ENCODE measurements at places on chromosomes 1 and 21. TPM values are rescaled to one million over a fixed set of nuclear protein-coding genes. Genes with fewer than 3 reads are reported as not detected.

- no peak for DNase-seq
These were observed 353.4 kb upstream of the AJAP1 start for GRCh38 chr1:4301007-4301406.

KCND3 gene
- total RNA-seq, result under 0.01 TPM

DNA sequence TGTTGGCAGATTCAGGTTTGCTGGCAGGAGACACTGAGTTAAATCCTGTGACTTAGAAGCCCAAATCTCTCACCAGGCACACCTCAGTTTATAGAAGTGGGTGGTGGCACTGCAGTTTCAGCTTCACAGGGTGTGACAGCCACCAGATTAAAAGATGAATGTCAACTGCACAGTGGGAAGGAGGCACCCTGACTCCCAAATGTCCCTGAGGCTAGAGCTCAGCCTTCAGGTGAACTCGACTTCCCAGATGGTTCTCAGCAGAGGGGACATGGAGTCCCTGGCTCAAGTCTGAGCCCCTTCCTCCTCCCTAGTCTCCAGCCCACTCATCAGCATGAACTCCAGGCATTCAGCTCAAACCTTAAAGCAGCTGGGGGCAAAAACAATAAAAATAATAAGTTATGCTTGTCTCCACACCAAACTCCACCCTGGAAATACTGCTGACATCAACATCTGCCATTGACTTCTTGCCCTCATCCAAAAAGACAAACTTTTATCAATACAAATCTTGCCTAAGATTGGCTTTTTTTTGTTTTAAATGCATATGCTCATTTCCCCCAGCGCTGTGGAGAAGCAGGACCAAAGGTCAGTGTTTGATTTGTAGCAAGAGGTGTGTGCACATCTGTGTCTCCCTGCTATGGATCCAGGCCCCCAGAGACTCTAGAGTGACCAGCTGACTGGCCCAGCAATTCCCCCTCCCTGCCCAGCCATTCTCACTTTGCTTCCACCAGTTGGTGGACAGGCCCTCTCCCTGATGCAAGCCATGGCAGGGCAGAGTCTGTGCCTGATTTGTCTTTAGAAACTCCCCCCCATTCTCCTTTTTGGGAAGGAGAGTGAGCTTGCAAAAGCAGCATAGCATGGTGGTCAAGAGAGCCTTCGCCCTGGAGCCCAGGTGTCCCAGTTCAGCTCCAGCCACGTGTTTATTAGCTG lies 18.5 kb upstream of the S100A7 start:
- DNase-seq, result no peak

DNA sequence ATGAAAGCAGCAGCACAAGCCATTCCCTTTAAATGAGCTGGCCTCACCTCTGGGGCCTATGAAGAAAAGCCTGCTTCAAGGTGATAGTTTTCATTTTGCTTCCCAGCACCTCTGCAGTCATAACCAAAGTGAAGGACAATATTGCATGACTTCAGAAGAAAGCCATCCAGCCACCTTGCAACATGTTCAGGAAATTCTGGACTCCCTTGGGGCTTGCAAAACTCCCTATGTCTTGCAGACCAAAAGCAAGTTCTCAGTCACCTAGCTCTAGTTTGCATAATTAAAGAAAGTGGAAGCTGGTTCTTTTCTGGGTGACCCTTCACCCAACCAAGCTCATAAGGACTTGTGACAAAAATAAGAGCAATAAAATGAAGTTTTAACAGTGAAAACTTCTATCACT lies 87.6 kb downstream of the GFI1 start:
- no peak for DNase-seq

PLEKHG5 gene
- total RNA-seq, result 24.3 TPM

- DNase-seq, result no peak
These were observed at the start of gene LRRN2 for GRCh38 chr1:204685236-204686006. Gene LRRN2 (minus strand): TSS chr1:204685738. CDS start chr1:204619992, 65,746 bp downstream.

SPRR2E gene
- total RNA-seq, result not detected

CD1E gene
- total RNA-seq, result not detected

DNA sequence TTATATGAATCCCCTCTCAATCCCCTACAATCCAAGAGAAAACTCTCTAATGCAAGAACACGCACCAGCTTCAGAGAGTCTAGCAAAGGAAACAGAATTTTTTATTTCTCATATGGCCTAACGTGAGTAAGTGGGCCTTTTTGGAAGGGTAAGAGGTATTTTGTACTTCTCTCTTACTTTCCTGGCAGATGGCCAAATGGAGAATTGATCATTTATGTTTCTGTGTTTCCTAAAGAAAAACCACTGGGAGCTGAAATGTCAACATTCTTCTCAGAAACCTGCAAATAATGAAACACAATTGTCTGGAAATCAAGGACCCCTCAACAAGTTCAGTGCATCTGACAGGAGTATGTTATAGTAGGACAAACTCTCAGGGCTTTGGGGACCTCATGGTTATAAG lies 176.4 kb upstream of the C8B start:
- DNase-seq, result no peak

- DNase-seq, result no peak
These were observed 65.2 kb downstream of the SIK1 start for GRCh38 chr21:43361493-43362296.

DNA sequence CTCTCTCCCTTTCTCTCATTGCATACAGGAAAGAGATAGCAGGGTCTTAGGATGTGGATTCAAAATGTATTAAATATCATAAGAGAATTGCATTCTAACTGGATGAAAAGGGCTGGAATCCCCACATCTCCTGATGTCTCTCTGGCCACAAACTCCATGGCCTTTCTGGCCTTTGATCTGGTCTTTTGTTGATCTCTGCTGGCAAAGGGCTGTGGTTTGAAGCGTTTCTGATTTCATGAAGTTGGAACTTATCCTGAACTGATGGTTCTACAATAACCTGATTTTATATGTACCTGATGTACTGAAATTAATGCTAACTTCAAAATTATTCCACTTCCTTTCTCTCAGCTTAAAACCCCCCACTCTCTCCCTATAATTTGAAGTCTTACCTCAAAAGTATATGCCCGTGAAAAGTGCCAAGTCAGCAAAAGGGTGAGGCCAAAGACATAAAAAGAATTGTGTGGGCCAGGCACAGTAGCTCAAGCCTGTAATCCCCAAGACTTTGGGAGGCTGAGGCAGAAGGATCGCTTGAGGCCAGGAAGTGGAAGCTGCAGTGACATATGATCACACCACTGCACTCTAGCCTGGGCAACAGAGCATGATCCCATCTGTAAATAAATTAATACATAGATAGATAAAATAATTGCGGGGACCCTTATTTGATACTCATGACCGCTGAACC lies 6.4 kb upstream of the KIF14 start:
- DNase-seq, result no peak

Data from kidney epithelial cell (primary cell).